ENCODE measurements at places on chromosomes 5 and 9.

- DNase-seq = no peak
Observed at GRCh38 chr5:159712672-159713071, 203.6 kb upstream of the ADRA1B start.

DNA sequence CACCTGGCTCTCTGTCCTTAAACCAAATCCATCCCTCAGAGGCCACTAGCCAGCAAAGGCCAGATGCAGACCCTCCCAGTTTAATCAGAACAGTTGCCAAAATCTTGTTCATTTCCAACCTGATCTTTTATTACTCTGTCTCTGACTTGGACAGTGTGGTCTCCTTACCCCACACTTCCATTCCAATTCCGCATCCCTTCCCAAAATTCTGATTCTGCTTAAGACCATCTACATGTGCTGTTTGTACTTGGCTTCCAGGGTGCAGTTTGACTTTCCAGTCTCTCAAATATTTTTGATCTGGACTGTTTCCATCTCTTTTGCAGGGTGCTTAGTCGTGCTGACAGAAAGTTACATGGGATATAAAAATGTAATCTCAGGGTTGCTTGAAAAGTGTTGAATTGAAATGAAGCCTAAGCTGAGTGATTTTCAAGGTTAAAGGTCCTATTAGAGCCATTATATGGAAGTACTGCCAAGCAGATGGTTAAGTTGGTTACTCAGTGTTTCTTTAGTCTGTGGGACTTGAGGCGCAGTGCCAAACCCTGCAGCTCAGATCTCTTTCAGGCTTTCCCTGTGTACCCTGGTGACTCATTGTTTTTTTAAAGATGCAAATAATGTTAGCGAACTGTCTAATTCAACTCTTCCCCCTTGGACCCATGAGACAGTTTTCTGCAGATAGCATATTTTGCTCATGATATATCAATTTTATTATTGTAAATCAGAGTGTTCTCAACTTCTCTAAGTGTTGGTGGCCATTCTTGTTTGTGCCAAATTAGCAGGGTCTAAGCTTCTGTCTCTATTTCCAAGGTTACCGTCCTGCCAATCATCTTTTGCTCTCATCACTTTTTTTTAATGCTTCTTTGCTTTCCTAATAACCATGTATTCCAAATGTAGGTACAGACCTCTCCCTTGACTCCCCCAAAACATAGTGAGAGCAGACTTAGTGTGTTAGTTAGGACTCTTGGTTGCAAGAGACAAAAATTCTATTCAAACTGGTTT is 18.2 kb upstream of the DCP2 start:
- no peak for DNase-seq

- DNase-seq = no peak
Observed at GRCh38 chr9:2050236-2050635, 35.1 kb downstream of the SMARCA2 start.

DNA sequence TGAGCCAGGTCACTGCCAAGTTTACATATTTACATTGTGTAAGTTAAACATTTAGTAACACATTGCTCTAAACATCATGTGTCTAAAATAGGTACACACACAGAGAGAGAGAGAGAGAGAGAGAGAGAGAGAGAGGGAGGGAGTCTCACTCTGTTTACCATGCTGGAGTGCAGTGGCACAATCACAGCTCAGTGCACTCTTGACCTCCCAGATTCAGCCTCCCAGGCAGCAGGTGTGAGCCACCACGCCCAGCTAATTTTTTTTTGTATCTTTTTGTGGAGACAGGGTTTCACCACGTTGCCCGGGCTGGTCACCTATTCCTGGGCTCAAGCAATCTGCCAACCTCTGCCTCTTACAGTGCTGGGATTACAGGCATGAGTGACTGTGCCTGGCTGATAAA is 1045.3 kb downstream of the TLE1 start:
- DNase-seq = no peak

- no peak for DNase-seq
Observed at GRCh38 chr5:133114933-133115310, 63.1 kb downstream of the HSPA4 start.

GRCh38 chr5:97006454-97007060 is 70.7 kb downstream of the LNPEP start:
- DNase-seq = no peak

DNA sequence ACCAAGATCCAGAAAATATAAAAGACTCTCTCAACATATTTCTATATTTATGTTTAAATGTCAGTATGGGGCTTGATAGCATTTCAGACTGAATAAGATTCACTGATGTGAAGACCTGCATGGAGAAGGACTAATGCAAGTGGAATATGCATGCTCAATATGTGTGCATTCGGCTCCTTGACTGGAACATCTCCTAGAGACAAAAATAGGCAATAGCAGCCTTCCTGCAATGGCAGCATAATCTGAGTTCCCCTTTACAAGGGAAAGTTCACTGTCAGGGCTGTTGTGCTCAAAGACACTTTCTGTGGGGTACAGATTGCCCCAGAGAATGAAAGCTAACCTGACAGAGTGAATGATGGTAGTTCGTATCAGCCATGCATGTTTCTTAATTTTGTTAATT is 42.4 kb downstream of the STARD4 start:
- DNase-seq = no peak

GRCh38 chr9:137611623-137612609 is 6.4 kb downstream of the ARRDC1 start:
- no peak for DNase-seq

GRCh38 chr5:132070460-132071337 is 2.9 kb upstream of the CSF2 start:
- DNase-seq = no peak

GRCh38 chr9:75851917-75852316 is 38.6 kb upstream of the PCSK5 start:
- DNase-seq = no peak

GRCh38 chr9:78676009-78676408 is 379.1 kb downstream of the PSAT1 start:
- DNase-seq = no peak

GRCh38 chr9:95381221-95381620 is 63.7 kb upstream of the FANCC start:
- no peak for DNase-seq

DNA sequence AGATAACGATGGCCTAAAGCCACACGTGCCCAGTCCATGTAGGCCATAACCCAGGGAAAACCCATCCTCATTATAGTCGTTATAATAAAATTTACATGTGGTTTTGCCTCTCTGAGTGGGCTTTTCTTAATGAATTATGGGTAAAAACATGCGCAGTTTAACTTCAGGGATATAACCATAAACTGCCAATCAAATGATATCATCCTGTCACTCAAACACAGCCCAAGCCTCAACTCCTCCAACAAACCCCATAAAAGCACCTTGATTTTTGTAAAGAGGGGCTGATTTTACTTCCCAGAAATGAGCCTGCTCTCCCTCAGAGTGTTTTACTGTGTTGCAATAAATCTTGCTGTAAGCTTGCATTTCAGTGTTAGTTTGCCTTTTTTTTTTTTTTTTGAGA is 15.8 kb upstream of the SETX start:
- no peak for DNase-seq

DNA sequence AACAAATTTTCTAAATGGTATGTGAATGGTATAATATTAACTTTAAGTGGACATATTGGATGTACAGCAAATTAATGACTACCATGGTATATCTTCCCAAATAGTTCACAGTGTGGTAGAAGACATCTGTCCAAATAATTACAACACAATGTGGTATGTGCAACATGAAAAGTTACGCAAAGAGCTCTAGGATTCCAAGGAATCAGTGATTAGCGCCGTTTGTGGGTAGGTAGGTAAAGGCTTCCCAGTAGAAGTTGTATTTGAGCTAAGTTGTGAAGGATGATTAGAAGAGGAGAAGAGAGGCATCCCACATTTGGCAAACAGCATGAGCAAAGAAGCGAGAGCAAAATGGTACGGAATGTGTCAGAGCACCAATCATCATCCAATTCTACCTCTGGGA is 14.3 kb upstream of the KLF9 start:
- no peak for DNase-seq

GRCh38 chr5:79229357-79230174 is 6.4 kb upstream of the JMY start:
- no peak for DNase-seq

DNA sequence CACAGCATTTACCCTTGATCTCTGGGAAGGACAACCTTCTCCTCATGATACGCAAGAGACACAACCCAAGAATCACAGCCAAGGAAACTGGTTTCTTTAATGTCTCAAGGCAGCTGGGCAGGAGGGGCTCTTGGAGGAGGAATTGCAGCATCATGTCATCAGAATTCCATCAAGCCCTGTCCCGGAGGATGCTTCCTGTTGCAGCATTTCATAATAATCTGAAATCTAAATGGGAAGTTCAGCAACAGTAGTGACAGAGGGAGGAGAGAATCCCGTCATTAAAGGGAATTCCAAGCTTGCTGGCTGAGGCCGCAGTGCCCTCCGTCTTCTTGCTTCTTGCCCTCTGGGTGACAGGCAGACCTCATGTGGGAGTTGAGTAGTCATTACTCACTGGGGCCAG is 192.7 kb downstream of the TENT4A start:
- DNase-seq = no peak

DNA sequence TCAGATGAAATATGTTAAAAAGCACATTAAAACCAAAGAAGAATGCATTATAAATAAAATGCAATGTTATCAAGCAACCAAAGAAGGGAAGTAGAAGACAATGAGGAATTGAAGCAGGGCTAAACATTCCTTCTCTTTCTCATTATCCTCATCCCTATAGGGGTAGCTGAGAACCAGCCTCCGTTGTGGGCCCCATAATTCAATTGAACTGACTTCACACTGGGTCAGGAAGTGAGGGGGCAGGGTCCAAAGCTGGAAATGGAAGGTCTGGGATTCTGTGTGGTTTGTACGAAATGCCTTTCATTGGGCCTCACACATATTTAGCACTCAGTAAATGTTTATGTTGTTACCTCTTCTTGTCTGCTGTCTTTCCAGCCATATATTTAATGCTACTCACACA is 220.4 kb upstream of the CD180 start:
- DNase-seq = no peak

DNA sequence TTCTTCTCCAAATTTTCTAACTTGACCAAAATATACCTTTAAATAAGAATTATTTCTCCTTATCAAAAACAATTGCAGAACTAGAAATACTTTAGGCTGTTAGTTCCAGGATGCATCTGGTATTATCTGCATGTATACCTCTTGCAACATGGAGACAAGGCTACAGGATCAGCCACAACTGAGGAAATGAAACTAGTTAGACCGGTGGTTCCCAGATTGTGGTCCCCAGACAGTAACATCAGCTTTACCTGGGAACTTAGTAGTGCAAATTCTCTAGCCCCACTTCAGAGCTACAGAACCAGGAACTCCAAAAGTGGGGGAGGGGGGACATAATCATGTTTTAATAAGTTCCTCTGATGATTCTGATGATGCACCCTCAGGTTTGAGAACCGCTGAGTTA is 61.6 kb upstream of the C9orf72 start:
- DNase-seq = no peak

DNA sequence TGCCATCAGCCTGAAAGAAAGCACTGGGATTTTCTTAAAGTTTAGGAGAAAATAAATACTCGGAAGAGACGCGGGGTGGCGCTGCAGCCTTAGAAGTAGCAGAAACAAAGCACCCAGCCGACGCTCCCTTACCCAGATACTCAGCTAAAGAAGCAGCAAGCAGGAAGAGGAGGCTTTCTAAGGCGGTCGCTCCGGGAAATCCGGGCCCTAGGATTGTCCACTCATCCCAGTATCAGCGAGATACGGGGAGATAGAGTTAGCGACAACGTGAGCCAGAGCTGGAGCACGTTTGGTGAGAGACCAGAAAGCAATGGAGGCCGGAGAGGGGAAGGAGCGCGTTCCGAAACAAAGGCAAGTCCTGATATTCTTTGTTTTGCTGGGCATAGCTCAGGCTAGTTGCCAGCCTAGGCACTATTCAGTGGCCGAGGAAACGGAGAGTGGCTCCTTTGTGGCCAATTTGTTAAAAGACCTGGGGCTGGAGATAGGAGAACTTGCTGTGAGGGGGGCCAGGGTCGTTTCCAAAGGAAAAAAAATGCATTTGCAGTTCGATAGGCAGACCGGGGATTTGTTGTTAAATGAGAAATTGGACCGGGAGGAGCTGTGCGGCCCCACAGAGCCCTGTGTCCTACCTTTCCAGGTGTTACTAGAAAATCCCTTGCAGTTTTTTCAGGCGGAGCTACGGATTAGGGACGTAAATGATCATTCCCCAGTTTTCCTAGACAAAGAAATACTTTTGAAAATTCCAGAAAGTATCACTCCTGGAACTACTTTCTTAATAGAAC is at the start of gene PCDHB2:
Gene PCDHB2 (plus strand): TSS at position 135 of the 782 bp plus-strand sequence. CDS start 176 bp downstream, at position 311.
- no peak for DNase-seq

- DNase-seq = no peak
Observed at GRCh38 chr5:116441223-116441622, 133.4 kb downstream of the SEMA6A start.

Data from cardiac septum (tissue), 1 donor.